ENCODE measurements at places on chromosomes 7 and 10.

- no peak for DNase-seq
These were observed 165.8 kb upstream of the PRSS1 start for GRCh38 chr7:142583446-142583845.

DNA sequence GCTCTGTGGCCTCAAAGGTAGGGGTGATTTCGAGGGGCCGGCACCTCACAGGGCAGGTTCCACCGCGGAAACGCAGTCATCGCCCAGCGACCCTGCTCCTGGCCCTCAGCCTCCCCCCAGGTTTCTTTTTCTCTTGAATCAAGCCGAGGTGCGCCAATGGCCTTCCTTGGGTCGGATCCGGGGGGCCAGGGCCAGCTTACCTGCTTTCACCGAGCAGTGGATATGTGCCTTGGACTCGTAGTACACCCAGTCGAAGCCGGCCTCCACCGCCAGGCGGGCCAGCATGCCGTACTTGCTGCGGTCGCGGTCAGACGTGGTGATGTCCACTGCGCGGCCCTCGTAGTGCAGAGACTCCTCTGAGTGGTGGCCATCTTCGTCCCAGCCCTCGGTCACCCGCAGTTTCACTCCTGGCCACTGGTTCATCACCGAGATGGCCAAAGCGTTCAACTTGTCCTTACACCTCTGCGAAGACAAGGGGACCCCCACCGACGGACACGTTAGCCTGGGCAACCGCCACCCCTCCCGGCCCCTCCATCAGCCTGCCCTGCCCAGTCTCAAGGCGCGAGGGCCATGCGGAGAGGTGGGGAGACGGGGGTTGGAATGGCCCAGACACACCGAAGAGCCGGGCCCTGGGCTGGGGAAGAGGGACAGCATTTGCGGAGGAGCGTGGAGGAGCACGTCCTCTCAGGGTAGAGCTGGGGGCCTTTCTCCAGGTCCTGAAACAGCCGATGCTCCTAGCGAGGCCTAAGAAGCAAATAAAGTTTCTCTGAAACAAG, 6.0 kb downstream of the SHH start:
- no peak for DNase-seq

- DNase-seq: no peak
These were observed 92.3 kb upstream of the DUSP5 start for GRCh38 chr10:110405380-110405779.

DNA sequence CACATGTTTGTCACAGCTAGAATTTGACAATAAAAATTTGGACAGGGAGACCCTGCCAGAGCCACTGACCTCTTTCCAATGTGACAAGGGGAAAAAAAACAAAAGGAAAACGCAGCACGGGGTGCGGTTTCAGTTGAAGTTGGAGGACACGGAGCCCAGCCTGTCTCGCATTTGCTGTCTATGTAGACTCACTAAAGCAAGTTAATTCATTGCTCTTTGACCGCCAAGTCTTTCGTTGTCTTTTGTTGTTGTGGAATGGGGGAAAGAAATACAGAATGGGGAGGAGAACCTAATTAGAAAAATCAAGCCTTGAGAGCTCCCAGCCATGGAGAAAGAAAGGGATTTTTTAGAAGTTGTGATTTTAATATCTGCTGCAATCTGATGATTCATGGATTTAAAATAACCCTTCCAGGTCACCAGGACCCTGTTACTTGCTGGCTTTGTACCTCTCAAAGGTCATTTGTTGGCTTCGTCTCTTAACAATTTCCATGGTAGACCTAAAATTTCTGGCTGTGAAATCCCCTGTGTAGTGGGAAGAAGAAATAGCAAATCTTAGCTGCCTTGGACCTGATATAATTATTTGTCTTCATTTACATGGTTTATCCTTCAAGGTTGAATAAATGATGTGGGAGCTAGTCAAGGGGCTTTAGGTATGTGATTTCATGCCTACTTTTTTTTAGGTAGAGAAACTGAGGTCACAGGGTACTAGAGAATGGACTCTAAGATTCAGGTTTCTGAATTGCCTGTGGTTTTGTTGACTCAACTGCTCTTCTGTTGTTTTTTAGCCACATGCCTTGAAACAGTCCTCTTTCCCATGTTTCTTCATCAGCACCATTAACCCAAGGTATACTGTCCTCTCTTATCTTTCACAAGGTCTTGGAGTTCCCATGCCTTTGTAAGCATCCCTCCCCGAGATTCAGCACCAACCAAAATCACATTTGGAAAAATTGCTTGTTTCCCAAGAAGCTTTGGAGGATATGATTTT, 78.7 kb downstream of the TCF7L2 start:
- no peak for DNase-seq

- peak; percentile 76 for DNase-seq
These were observed 174.8 kb downstream of the KIAA1217 start for GRCh38 chr10:24383681-24384106.

GRCh38 chr7:148871030-148871429, 13.1 kb downstream of the EZH2 start:
- DNase-seq: no peak

GRCh38 chr10:107317592-107317991, 153.1 kb upstream of the SORCS1 start:
- no peak for DNase-seq

DNA sequence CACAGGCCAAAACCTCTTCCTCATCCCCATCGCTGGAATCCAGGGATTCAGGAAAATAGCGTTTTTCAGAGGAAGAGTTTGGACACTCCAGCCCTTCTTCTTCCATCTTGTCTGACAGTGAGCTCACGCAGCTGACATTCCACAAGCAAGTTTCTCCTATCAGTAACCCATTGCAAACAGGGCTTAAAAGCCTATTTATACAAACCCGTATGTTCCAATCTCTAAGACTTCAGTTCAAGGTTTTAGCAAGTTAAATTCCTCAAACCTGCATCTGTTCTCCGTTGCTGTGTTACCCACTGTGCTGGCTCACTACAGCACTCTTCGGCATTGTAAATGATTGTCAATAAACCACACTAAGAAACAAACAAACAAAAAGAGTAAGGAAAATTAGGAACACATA, 373 bp downstream of the DHX32 start:
- no peak for DNase-seq

DNA sequence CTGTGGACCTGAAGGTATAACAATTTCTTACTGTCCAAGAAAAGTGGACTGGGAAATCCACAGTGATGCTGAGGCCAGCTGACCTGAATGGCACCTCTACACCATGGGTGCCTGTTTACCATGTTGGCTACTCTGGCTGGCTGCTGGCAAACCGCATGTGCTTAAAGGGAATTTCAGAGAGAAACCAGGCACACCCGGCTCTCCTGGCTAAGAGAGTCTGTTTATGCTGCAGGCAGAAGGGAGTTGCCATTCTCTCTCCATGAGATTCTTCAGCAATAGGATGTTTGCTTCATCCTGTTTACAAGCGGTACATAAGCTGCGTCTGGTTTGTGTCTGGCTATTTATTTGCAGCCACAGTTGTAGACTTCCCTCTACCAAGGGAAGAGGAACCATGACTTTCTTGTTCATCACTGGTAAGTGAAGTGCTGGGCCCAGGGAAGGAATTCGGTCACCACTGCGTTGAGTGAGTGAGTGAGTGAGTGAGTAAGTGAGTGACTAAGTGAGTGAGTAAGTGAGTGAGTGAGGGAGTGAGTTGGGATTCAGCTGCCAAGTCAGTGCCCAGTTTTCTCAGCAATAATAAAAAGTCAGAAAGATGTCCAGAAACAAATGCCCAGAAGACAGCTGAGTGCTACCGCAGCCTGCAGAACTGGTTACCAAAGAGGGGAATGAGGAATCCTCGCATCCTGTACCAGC, 90.4 kb downstream of the COBL start:
- no peak for DNase-seq

- no peak for DNase-seq
These were observed at the start of gene PLXNA4 for GRCh38 chr7:132575982-132576720. TSS of gene PLXNA4 (minus strand) at chr7:132576470. CDS start at chr7:132508693, 67,777 bp downstream.

GRCh38 chr10:132711613-132712121, 74.3 kb downstream of the NKX6-2 start:
- no peak for DNase-seq

- no peak for DNase-seq
These were observed 26.6 kb downstream of the TBXAS1 start for GRCh38 chr7:139855498-139856270.

- DNase-seq: no peak
These were observed 248.3 kb downstream of the ZMYND11 start for GRCh38 chr10:383519-383918.

GRCh38 chr7:129535896-129536295, 33.6 kb downstream of the SMKR1 start:
- DNase-seq: no peak

DNA sequence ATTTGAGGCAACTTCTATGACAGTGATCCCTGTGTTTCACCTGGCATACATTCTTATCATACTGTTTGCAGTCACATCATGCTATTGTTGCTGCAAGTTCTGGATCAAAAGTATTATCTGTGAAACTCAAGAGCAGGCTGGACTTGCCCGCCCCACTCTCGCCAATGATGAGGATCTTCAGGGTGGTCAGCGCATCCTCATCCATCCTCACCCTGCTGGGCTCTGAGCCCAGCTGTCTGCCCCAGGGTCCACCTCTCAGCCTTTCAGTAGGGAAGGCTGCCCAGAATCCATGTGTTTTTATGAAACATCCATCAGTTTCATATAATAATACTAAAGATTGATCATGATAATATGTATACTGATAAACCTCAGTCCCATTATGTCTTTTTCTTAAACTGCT, 55.4 kb upstream of the KIF5B start:
- no peak for DNase-seq

DNA sequence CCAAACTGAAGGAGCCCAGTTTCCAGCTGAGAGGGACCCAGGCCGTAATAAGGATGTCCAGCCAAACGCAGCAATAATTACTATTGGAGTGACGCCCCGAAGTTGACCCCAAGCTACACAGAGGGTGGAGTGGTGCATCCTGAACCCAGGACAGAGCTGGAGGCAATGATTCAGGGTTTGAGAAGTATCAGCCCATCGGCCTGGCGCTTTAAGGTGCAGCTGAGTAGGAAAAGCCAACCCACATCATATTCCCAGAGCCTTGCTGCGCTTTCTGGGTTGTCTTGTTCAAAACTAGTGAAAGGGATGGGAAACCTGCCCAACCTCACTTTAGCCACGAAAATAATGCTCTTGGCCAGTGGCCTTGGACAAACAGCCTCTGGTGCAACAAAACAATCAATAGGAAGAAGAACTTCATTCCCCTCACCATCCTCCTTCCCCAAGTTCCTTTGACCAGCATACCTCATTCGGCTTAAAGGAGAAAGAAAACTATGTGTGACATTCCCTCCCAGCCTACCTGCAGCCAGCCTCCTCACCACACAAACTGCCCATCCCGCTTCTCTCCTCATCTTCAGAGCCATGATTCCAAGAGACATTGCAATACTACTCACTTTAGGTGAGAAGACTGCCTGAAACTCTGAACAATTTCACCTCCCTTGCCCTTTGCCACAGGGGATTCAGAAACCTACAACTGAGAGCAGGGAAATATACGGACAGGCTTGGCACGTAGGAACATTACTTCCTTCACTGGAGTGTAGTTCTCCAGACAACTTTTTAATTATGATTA, 217.2 kb upstream of the MKLN1 start:
- DNase-seq: no peak

DNA sequence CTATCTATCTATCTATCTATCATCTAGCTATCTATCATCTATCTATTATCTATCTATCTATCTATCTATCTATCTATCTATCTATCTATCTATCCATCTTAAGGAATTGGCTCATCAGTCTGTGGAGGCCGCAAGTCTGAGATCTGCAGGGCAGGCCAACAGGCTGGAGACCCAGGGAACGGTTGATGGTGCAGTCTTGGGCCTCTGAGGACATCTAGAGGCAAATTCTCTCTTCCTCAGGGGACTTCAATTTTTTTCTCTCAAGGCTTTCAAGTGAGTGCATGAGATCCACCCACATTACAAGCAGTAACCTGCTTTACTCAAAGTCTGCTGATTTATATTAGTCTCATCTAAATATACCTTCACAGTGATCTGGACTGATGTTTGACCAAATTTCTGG, 197.0 kb downstream of the GLRX3 start:
- no peak for DNase-seq

DNA sequence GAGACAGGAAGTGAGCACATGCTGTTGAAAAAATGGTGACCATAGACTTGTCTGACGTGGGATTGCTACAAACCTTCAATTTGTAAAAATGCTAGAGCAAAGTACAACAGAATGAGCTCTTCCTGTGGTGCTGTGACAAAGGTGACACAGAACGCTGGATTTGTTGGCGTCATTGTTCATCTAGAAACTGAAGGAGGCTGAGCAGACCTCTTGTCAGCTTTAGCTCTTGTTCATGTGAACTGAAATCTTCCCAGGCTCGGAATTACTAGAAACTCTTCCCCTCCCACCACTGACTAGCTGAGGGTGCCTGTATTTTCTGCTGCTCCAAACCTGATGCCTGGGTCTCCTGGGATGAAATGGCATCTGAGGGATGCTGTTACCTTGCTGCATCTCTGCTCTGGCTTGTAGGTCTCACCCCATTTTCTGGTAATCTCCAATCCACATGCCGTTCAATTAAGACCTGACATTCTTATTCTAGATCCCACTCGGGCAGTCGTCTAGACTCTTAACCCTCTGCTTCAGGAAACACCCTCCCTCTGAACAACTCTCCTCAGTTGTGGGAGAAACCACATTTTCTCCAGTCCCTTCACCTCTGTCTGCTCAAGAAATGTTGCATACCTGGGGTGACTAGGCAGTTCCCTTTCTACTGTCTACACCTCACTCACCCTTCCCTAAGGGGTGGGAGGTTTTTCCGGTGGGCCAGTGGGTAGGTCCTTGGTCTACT, 349.3 kb downstream of the CXCL12 start:
- DNase-seq: no peak

GRCh38 chr10:48446785-48447184, 140.3 kb downstream of the MAPK8 start:
- no peak for DNase-seq

DNA sequence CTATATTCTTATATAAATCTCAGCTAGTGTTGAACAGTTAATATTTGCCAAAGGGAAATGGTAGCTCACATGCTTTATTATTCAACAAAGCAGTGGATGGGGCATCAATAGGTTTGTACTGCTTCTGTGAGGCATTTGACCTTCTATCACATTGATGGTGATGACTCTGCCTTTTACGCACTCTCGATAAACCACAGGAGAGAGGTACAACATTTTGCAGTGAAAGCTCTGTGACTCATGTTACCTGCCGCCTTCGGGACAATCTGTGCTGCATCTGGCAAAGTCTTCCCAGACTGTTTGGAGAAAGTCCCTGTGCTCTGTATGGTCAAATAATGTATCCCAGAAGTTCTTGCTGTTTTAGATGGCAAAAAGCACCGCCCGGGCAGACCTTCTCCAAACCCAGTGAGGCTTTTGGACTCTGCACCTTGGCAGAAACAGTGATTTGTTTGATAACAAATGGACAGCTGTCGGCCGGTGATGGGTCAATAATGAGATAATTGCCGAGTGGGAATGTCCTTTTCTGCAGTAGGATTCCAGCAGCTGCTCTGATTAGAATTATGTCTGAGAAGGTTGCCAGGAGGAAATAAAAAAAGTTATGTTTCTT, 61.0 kb downstream of the PLPP4 start:
- DNase-seq: no peak

DNA sequence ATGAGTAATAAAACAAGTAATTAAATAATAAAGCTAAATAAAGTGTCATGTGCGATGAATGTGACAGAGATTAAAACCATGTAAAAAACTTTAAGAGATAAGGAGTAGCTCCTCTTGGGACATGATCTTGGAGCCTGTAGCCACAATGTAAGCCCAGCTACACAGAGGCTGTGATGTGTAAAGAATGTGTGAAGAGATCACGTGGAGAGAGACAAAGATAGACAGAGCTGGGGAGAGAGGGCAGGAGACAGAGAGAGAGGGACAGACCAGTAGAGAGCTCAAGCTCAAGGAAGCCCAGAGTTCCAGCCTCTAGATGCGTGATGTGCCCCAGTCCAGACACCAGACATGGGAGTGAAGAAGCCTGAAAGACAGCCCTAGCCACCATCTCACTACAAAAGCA, 644.1 kb downstream of the TNS3 start:
- no peak for DNase-seq

GRCh38 chr10:46216003-46216634, 70.7 kb upstream of the ANTXRL start:
- no peak for DNase-seq

Data from DMS 273 treated with DMSO at 0.1 percent for 48 hours (cell line).